ENCODE measurements at places on chromosomes 7 and 10.

DNA sequence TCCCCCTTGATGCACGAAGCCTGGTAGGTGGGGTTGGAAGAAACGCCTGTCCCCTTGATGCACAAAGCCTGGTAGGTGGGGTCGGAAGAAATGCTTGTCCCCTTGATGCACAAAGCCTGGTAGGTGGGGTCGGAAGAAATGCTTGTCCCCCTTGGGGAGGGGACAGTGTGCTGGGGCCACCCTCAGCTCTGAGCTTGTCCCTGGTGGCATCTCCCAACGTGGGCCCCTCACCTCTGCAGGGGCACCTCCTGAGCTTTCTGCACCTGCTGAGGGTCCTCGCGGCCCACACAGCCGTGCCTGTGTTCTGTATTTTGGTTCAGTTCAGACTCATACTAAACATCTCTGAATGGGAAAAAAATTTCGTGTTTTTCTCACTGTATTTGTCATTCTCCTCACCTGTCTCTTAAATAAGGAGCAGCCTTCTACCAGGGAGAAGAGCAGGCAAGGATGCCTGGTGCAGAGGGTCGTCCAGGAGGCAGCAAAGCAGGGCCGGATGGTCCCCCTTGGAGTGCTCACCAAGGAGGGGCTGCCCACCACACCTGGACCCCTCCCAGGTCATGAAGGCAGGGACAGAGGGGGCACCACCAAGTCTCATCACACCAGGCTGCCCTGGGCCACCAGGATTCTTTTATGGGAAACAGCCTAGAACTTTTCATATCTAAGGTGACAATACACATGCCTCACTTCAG lies 24.7 kb downstream of the VIPR2 start:
- DNase-seq: no peak

DNA sequence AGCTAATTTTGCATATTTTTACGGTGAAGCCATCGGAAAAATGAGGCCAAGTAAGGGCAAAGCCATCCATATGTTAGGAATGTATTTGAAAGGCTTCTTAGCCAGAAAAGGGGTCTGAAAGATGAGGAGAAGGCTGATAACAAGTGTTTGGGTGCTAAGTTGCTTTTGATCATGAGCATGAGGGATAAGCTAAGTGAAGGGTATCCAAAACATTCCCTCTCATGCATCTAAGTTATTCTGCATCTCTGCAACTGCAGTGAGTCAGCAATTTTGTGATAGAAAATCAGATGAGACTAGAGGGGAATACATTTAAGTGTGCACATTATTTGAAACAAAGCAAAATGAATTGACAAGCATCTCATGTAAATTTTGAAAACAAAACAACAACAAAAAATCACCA lies 282.8 kb downstream of the GPR158 start:
- DNase-seq: no peak

GRCh38 chr7:49520951-49521350 lies 252.5 kb upstream of the VWC2 start:
- DNase-seq: no peak

GRCh38 chr7:74183653-74184450 lies 9.7 kb downstream of the EIF4H start:
- DNase-seq: no peak

GRCh38 chr7:54349229-54349628 lies 192.9 kb upstream of the VSTM2A start:
- DNase-seq: no peak

- DNase-seq: no peak
Measured at GRCh38 chr7:120060875-120061274, 212.1 kb upstream of the KCND2 start.

DNA sequence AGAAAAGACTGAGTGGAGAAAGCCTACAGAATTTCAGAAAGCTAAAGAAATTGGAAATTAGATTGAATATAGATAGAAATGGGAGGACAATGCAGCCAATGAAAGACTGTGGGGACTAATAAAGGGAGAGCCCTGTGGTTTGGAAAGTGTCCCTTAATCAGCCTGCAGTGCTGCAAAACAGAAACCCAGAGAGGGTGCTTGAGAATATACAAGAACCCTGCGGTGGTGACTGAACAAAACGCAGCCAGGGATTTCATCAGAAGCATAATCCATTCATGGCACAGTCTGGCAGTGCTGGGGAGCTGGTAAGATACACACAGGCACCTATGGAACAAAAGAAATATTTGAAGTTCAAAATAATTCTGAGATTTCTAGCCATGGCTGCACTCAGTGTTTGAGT lies 19.1 kb downstream of the CEP41 start:
- no peak for DNase-seq

GRCh38 chr10:3902054-3902808 lies 117.2 kb upstream of the KLF6 start:
- DNase-seq: no peak

DNA sequence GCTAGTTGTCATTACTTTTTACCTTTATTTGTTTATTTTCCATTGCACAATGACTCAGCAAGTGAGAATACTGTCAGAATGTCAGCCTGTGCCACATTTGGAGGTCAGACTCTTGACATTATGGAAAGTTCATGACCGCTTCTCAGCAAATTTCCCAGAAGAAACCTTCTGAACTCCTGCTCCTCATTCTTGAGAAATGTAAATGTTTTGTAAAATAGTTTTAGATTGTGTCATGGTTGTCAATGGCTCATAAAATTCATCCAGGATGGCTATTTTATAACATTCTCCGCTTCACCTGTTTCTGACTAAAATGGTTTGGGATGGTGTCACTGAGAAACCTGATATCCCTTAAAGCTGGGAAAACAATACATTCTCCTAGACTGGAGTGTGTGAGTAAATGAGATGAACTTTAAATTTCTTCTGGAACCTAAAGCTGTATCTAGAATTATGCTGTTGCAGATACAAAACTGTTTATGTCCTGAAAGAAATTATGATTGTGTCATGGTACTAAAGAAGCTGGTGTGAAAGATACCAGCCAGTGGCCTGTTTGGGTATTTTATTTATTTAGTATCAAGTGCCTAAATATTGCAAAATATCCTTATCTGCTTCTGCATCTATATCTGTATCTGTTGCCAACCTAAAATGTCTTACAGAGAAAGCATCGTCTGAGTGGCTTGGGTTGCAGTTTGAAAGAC lies 671.7 kb downstream of the GATA3 start:
- DNase-seq: no peak

DNA sequence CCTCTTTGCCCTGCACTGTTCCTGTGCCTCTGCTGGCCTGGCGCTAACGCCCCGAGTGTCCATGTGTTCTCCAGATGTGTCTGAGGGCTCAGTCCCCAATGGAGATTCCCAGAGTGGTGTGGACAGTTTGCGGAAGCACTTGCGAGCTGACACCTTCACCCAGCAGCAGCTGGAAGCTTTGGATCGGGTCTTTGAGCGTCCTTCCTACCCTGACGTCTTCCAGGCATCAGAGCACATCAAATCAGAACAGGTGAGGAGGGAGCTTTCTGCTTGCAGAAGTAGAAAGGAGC lies 60.9 kb downstream of the PAX2 start:
- no peak for DNase-seq

DNA sequence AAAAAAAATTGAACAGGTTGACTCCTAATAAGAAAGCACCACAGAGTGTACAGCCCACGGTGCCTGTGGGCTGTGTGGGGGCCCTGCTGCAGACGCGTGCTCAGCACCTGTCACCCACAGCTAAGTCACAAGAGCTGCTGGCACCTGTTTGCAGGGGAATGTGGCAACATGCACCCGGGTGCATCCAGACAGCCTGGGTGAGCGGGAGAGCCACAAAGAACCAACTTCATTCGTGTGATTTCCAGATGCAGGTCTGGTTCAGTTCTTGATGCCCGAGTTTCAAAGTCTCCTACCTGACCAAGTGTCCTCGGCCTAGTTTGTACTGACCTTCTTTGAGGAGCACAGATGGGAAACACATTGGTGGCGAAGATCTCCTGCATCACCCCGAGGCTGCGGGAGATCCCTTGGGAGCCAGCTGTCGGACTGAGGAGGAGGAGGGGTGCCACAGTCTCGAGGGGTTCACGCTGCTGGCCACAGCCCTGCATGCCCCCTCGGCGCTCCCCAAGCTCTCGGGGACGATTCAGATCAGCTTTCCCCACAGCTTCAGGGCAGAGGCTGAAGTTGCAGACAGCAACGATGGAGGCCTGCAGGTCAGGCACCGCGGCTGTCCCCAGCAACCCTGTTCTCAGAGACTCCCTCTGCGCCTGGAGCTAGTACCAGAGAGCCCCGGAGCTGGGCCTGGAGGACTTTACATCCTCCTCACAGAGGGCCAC lies 35.3 kb downstream of the AMZ1 start:
- no peak for DNase-seq

DNA sequence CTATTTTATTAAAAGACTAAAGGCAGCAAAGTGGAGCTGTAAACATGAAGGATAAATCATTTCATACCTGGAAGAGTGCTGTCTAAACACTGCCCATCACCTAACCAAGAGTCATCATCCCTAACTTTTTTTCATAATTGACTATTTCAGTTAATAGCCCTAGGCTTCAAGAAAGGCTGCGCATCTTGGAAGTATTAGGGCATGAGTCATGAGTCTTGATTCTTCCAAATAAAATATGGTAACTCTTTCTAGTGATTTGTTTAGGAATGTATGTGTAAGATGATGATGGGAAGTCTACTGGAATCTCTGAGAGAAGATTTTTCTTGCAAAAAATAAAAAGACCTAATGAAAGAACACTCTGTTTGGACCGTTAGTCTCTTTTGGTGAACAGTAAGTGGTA lies 207.7 kb upstream of the AHR start:
- no peak for DNase-seq

DNA sequence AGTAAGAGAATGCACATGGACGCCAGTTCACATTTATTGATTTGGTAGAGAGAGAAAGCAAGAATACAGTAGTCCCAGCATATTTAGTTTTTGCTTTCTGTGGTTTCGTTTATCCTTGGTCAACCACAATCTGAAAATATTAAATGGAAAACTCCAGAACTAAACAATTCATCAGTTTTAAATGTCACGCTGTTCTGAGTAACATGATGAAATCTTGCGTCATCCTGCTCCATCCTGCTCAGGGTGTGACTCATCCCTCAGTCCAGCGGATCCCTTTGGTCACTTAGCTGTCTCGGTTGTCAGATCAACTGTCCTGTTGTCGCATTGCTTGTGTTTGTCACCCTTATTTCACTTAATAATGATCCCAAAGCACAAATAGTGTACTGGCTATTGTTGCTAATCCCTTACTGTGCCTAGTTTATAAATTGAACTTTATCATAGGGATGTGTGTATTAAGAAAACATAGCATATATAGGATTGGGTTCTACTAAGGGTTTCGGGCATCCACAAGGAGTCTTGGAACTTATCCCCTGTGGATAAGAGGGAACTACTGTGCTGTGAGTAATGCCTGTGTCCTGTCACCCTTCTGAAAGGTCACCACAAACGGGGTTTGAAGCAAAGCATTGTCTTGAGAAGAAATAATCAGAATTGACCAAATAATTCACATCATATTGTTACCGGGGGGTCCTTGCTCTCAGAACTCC lies 73.6 kb downstream of the OTUD1 start:
- DNase-seq: no peak

- DNase-seq: no peak
Measured at GRCh38 chr10:49837051-49837478, 74.9 kb upstream of the OGDHL start.

DNA sequence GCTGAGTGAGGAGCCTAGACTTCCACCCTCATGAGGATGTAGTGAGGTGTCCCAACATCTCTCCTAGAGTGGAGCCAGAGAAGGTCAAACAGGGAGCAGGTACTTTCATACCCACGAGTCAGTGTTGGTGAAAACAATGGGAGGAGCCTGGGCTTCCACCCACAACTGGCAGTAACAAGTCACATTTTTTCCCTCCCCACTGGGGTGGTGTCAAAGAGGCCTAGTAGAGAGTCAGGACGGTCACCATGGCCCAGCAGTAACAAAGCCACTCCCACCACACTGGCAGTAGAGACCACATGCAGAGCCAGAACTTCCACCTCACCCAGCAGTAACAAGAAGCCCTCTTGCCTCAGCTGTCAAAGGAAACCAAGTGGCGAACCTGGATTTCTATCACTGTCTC lies 280.2 kb upstream of the IMMP2L start:
- no peak for DNase-seq

- DNase-seq: peak; percentile 87
Measured at GRCh38 chr10:69408318-69409175, 8.2 kb downstream of the TACR2 start.

DNA sequence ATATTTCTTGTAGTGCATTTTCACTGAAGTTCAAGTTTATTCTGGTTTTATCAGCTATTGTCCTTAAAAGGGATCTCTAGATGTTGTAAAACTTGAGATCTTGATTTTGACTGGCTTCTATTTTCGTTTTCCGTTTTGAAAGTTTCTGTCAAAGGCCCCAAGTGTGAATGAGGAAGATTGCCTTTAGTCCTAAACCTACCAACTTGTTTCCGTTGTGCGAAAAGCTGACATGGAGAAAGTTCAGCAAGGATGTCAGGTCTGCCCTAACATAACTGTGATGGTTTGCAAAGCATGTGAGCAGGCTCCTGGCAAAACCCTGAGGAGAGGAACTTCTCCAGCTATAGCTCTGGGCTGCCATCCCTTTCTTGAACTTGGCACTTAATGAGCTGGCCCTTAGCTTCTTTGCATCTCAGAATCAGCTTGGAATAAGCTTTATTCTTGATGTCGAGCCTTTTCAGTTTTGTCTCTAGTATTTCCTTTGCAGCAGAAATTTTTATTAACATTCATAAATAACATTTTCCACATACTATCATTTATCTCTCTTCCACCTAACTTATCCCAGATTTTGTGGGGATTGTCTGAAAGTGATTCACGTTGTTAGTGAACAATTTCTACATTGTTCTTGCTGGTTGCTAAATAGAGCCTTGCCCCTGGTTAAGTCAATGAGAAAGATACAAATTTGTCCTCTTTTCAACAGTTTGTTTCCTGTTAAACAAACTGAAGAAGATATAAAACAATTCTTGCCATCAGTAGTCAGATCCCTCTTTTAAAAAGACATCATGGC lies 559.4 kb downstream of the SUGCT start:
- DNase-seq: no peak

DNA sequence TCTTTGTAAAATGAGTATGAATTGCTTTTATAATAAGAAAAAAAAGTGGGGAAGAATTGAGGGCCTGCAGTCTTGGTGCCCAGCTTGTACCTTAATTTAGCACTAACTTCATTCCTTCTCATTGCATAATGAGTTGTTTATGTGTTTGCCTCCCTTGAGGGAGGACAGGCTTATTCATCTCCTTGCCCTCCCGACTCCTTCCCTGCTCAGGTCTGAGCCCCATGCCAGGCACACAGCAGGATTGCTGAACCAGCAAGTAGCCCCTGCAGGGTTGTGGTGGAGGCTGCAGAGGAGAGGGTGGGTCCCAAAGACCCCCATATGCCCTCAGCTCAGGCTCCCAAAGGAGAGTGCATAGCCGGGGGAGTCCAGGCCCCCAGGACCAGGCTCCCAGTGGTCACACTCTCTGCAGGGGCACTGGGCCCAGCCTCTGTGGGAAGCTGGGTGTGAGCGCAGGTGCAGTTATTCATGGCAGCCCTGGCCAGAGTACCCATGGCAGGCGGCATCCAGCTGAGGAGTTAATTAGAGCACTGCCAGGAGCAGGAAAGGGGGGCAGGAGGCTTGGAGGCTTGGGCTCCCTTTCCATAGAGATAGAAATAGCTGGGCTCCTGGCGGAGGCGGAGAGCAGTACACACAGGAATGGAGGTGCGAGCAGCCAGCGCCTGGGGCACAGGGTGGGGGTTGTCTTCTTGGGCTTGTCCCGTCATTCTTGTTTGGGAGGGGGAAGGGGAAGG lies 28.2 kb upstream of the GOLGA7B start:
- no peak for DNase-seq

- no peak for DNase-seq
Measured at GRCh38 chr10:132397036-132397541, at the start of gene PWWP2B. TSS of gene PWWP2B (plus strand) at chr10:132397200. CDS start at chr10:132397227, 27 bp downstream.

GRCh38 chr7:108227366-108227765 lies 97.2 kb upstream of the LAMB4 start:
- DNase-seq: no peak

- DNase-seq: no peak
Measured at GRCh38 chr7:127322832-127323493, 69.5 kb downstream of the ZNF800 start.

Data from NCI-H1048 (cell line).